AG08395 (cell line): ENCODE measurements at places on chromosomes 4 and X.

GRCh38 chr4:15682242-15683142 is 865 bp downstream of the FAM200B start:
- DNase-seq: no peak

DNA sequence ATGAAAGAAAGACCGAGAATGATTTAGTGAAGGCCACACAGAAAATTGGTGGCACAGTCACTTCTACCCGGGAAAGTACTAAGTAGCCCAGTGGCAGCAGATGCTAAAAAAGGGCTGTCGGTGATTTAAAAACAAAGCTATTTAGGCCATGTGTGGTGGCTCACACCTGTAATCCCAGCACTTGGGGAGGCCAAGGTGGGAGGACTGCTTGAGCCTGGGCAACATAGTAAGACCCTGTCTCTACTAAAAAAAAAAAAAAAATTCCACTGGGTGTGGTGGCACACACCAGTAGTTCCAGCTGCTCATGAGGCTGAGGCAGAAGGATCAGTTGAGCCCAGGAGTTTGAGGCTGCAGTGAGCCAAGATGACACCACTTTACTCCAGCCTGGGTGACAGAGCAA is 144.2 kb downstream of the CBR4 start:
- DNase-seq: no peak

- DNase-seq: peak; percentile 49
These were observed 855 bp downstream of the GPRASP2 start for GRCh38 chrX:102712981-102713625.

DNA sequence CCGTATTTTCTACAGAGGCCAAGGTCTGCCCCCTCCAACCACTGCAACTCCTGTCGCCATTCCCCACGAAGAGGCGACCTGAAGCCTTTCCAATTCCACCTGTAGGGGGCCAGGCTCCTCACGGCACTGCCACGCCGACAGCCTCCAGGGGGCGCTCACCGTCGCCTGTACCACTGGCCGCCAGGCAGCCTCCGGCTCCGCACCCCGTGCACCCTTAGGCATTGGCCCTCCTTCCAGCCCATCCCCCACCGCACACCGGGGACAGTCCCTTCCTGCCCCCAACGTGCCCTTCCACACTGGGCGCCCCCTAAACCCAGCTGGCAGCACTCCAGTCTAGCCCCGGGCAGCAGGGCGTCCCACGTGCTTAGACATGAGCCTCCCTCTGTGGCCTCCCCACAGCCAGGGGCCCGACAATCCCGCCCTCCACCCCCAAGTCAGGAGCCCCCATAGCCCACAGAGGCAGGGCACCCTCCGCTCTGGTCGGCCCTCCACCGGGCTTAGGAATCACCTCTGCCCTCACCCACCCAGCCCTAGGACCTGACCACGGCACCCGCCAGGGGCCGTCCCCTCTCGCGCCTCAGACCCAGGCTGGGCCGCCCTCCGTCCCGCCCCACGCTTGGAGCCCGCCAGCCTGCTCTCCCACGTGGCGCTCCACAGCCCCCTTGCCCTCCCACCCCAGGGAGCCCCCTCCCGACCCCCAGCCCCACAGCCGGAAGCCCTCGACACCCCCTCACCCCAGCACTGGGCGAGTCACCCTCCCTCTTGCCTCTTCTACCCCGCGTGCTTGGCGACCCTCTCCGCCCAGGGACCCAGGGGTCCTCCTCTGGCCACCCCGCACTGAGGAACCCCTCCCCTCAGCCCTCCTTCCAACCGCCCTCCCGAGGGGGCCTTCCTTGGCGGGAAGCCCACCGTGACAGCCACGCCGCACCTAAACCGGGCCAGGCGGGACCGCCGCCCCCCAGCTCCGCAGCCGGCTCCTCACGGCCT is 711 bp downstream of the PNMA6E start:
- DNase-seq: peak; percentile 28

- no peak for DNase-seq
These were observed 160.9 kb downstream of the CBR4 start for GRCh38 chr4:168849030-168849675.

DNA sequence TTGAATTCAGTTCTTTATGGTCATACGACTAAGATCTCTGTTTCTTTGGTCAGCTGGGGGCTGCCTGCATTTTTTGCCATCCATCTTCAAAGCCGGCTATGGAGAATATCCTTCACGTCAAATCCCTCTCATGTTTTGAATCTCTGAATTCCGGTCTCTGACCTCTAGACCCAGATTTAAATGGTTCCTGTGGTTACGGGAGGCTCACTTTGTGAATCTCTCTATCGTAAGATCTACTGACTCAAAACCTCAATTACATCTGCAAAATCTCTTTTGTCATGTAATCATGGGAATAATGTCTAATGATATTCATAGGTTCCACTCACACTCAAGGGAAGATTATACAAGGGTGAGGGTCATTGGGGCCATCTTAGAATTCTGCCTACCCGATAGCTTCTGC is 5.7 kb upstream of the MPC1L start:
- DNase-seq: no peak

DNA sequence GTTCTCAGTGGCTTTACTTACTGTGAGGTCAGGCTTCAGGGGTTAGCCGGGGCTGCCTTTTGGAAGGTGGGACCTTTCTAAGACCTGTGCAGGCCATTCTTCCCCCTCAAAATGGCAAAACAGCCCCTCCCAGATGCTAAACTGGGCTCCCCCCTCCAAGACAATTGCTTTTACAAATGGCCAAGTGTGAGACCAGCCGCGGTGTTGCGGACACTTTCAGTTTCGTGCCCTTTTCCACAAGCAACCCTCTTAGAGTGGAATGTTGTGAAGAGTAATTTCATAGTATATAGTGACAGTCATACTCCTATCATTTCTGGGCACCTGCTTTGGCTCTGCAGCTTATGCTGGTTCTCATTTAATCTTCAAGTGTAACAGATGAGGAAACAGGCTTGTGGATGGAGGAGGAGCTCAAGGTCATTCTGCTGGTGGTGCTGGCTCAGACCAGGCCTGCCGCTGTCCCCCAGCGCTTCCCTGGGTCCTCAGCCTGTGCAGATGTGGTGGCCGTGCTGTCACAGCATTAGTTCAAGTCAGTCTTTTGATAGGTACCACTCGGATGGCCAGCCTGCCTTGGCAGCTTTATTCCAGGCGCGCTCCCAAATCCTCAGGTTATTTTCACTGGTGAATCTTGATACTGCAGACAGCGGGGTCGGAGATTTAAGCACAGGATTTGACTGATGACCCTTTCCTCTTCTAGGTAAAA is 55.0 kb upstream of the TADA2B start:
- no peak for DNase-seq

- no peak for DNase-seq
These were observed 26.2 kb upstream of the ARHGEF6 start for GRCh38 chrX:136806891-136807410.

- DNase-seq: no peak
These were observed 37.9 kb upstream of the FSTL5 start for GRCh38 chr4:162201673-162202072.

GRCh38 chr4:83208371-83209365 is 75.9 kb downstream of the COQ2 start:
- peak; percentile 65 for DNase-seq

DNA sequence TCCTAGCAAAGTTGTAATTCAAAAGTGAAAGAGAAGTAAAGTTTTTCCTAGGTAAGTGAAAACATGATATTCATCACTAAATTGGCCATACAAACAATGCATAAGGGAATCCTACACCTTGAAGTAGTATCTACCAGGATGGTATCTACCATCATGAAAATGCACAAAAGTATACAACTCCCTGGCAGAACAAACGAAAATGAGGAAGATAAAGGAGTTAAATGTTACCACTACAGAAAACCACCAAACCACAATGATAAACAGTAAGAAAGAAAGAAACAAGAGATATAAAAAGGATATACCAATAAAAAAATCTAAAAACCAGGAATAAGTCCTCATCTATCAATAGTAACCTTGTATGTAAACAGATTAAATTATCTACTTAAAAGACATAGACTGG is 26.9 kb downstream of the GK2 start:
- DNase-seq: no peak

GRCh38 chrX:16601885-16602284 is 48.1 kb upstream of the S100G start:
- no peak for DNase-seq

GRCh38 chr4:152719801-152720556 is 40.2 kb upstream of the TMEM154 start:
- DNase-seq: no peak
